Liver (tissue), 10 donors: ENCODE measurements at places on chromosomes 1 and 21.

DNA sequence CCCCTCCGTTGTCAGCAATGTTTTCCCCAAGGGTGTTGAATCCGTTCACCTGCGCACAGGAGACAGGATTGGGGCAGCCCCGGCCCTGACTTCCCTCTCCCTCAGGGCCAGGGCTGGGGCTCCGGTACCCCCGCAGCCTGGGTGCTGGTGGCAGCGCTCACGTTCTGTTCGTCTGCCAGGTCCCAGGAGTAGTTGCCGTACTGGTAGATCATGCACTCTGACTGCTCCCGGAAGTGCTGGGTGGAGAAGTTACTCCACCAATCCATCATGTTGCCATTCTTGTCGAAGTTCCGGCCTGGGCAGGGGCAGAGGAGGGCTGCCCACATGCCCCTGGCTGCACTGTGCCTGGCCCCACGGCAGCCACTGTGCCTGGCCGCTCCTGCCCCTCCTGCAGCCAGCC is 6.1 kb downstream of the PRXL2B start:
- DNase-seq = no peak

DNA sequence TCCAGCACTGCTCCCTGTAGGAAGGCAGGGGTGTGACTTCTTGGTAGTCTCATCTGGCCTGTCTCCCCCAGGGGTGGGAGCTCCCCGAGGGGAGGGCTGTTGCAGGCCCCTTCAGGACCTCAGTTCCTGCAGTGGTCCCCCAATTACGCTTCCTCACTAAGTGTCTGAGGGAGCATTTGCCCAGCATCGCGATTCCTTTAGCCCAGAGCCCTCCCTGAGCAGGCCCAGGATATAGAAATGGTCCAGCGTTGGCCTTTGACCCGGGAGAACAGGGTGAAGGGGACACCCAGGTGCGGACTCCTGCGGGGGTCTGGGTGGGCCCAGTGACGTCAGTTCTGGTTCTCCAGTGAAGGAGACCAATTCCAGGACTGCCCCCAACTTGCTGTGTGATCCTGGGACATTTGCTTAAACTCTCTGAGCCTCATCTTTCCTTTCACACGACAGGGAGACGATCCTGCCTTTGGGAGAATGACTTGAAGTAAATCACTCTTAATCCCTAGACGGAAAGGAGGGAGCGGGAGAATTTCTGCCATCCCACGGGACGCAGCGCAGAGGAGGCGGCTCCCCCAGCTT is 32.6 kb upstream of the BTG2 start:
- DNase-seq = no peak

- DNase-seq = no peak
These were observed 22.5 kb upstream of the SLC27A3 start for GRCh38 chr1:153752571-153753195.

GRCh38 chr1:24892188-24893153 is 37.6 kb downstream of the RUNX3 start:
- no peak for DNase-seq

DNA sequence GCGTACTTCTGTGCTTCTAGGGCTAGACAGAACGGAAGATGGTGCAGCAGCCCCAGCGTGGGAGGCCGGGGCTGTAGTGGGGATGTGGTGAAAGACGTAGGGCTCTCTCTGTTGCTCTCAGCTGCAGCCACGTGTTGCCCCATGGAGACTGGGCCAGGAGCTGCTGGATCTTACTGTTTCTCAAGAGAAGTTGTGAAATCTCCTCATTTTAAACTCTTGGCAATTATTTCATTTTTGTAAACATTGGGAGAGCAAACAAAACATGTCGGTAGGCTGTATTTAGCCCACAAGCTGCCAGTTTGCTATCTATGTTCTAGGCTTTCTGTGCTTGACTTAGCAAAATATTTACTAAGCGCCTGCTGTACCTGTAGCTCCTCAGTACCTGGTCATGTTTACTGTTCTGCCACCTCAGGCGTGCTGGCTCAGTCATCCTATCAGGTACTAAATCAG is 15.9 kb upstream of the ELOA start:
- no peak for DNase-seq

DNA sequence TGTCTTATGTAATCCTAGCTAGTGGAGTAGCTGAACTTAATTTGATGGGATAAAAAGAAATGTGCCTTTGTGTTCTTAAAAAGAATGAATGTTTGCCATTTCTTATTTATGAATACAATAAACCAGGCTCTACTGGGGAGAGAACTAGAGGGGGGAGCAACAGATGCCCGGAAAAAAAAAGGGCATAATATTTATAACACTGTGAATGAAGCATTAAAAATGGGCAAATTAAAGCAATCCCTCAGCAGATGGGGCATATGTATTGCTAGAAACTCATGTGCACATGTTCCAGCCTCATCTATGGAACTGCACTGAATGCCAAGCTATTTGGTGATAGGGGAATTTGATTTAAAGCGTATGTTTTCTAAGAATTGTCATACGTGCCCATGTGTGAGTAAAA is 42.3 kb upstream of the KCNJ6 start:
- no peak for DNase-seq

DNA sequence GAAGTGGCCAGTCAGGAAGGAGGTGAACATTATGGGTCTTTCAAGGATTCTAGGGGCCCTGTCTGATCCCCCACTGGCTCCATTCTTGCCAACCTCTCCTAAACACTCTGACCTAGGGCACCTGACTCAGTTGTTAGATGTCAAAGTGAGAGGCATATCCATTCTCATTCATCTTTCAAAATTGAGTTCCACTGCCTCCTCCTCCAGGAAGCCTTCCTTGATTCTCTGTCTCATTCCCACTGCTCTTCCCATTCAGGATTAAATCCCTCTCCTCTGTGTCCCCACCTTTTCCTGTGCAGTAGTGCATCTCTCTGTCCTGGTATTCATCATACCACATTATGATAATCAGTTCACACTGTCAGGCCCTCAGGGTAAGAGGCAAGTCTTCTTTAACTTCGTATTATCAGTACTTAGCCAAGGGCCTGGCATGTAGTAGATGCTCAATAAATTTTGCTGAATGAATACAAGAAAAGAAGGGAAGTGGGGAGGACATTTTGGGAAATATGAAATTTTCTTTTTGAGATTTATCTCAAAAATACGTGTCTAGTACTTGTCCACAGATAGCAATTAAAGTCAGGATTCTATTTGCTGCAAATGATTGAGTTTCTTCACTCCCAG is 61.8 kb upstream of the ITPKB start:
- DNase-seq = no peak

DNA sequence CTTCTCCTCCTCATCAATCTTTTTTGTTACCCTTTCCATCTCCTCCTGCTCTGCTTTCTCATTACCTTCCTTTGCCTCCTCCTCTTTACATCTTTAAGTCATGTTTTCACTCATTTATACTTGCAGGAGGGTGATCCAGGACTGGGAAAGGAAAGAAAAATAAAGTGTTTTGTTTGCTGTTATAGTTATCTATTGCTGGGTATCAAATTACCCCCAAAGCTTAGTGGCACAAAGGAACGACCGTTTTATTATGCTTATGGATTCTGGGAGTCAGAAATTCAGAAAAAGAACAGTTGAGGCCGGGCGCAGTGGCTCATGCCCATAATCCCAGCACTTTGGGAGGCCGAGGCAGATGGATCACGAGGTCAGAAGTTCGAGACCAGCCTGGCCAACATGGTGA is 12.5 kb upstream of the AGO4 start:
- no peak for DNase-seq

DNA sequence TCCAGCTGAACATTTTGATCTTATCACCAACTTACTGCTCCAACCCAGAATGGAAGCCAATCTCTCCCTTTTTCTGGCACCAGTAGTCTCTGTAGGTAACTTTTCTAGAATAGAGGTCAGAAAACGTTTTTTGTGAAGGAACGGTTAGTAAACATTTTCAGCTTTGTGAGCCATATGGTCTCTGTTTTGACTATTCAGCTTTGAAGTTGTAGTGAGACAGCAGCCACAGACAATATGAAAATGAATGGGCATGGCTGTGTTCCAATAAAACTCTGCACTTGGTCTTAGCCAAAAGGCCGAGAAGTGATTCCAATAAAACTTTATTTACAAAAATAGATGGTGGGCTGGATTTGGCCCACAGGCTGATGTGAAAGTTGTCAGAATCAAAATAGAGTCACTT is 28.9 kb downstream of the MAP10 start:
- no peak for DNase-seq

- no peak for DNase-seq
These were observed 111.4 kb upstream of the CDC42BPA start for GRCh38 chr1:227429447-227430359.

DNA sequence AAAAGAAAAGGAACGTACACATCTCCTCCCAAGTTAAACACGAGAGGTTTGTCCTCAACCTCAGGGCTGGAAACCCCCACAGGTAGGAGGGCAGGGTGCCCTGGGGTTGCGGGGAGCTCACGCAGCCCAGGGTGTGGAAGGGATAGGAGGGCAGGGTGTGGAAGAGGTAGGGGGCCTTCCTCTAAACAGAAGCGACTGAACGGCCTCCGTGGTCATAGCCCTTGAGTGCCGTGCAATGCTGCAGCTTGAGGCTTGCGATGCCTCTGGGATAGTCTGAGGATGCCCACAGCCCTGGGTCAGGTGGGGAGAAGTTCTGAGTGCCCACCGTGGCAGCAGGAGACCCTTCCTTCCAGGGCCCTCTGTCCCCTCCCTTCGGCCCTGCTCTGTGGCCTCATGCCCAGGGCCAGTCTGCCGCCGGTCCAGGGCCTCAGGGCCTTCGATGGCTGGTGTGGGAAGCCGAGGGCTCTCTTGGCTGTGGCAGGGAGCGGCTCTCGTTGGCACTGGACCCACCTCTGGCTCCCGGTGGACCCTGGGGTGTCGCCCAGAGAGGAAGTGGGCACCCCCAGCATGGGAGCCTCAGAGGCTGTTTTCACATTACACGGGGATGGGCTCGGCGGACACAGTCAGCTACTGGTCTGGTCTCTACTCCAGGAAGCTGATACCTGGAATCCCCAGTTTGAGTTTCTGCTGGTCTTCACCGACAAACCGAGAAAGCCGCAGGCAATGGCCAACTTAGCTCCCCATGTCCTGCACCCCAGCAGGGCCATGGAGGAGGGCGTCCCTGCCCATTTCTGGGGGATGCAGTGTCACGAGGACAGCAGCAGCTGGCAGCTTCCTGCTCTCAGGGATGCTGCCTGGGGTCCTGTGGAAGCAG is 6.4 kb upstream of the CDK11B start:
- DNase-seq = no peak

DNA sequence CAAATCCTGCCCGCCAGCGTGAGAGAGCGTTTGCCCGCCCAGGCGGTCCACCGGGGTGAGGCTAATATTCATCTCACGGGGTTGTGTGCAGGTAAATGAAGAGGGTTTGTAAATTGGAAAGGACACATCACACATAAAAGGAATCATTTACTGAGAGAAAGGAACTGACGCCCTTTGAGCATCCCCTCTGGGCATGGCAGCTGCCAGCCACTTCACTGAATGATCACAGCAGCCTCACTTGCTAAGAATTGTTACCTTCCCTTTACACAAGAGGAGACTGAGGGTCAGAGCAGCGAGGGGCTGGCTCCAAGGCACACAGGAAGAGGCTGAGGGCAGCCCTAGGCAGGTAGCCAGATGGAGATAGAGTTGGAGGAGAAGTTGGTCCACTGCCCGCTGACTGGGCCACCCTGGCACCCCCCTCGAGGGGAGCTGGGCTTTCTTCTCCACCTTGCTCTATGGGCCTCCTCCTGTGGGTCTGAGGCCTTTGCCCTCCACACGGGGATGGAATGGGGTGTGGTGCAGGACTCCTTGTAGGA is 96.0 kb downstream of the FOXD2 start:
- DNase-seq = no peak

DNA sequence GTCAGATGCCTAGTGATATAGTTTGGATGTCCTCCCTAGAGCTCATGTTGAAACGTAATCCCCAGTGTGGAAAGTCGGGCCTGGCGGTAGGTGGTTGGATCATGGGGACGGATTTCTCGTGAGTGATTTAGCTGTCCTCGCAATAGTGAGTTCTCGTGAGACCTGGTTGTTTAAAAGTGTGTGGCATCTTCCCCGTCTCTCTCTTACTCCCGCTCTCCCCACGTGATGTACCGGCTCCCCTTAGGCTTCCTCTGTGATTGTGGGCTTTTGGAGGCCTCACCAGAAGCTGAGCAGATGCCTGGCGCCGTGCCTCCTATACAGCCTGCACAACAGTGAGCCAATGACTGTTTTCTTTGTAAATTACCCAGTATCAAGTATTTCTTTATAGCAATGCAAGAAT is 264.5 kb downstream of the TTLL7 start:
- no peak for DNase-seq

DNA sequence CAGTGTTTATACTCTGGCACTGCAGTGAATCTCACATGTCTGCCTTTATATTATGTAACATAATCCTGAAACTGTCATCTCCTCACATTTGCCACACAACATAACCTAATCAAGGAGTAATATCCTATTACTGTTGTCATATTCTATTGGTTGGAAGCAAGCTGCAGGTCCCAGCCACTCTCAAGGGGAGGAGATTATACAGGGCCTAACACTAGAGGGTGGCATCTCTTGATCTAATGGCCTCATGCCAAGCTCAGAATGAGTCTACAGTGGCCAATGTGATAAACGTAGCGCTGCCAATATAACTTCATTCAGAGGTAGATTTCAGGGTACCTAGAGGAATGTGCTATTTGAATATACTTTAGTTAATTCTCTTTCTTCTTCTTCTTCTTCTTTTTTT is 166.8 kb downstream of the BACH1 start:
- no peak for DNase-seq

- DNase-seq = no peak
These were observed 18.3 kb upstream of the PPIE start for GRCh38 chr1:39720094-39720999.

GRCh38 chr1:154186177-154186576 is 5.7 kb downstream of the TPM3 start:
- peak; percentile 67 for DNase-seq

DNA sequence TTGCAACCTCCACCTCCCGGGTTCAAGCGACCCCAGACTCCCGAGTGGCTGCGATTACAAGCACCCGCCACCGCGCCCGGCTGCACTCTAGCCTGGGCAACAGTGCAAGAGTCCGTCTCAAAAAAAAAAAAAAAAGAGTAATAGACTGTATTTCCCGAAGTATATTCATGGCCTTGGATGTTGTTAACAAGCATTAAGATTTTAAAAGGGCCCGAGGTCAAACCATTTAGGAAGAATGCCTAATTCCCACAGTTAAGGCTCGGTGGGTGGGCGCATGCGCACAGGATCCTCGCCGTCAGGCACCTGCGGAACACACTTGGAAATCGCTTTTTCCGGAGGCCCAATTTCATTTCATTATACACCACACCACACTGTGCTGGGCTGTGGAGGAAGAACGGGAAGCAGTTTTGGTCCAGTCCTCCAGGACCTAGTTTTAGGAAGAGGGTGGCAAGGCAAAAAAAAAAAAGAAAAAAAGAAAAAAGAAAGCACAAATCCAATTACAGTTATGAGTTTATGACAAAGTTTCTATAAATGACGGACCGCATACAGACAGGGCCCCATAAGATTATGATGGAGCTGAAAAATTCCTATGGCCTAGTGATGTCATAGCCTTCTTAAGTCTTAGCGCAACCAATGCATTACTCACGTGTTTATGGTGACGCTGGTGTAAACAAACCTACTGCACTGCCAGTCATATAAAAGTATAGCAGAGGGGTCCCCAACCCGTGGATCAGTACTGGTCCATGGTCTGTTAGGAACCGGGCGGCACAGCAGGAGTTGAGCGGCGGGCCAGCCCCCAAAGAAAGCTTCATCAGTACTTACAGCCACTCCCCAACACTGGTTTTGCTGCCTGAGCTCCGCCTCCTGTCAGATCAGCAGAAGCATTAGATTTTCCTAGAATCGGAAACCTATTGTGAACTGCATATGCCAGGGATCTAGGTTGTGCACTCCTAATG is 38.2 kb downstream of the H3-3A start:
- no peak for DNase-seq

GRCh38 chr1:40244138-40244744 is 3.5 kb upstream of the TMCO2 start:
- DNase-seq = no peak
